ENCODE measurements at places on chromosomes 2 and 18.

GRCh38 chr2:117118994-117119393, 695.5 kb upstream of the DDX18 start:
- no peak for DNase-seq

- DNase-seq, result no peak
These were observed 1.3 kb downstream of the OSBPL6 start for GRCh38 chr2:178195390-178196166.

DNA sequence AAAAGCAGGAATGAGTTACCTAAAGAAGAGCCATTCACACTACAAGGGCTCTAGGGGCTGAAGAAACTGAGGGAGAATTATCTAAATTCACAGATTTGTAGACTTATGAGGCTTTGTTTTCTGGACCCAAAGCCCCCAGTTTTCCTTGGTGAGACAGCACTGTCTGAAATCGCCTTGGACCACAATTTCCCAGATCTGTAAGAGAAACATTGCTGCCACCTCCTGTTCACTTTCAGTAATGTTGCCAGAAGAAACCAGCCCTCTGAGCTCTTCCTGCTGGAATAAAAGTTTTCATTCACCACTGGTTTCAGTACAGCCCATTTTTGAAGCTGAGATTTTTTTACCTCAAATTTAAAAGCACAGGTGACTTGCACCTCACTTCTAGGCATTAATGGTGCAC, 169.2 kb downstream of the CDH20 start:
- DNase-seq, result peak; percentile 86

GRCh38 chr18:47677952-47678351, 252.5 kb downstream of the SMAD2 start:
- DNase-seq, result no peak

DNA sequence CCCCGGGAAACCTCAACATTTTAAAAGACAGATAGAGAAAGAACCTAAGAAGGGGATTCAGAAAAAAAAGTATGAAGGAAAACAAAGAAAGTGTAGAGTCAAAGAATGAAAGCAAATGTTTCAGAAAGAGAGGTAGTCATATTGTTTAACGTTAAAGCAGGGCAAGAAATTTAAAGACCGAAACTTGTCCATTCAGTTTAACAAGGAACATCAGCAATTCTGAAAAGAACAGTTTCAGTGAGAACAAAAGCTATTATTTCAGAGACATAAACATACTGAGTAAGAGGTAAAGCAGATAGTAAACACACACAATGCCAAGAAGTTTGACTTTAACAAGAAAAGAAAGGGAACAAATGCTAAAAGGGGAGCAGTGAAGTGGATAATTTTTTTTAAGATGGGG, 41.1 kb downstream of the MBD2 start:
- no peak for DNase-seq

DNA sequence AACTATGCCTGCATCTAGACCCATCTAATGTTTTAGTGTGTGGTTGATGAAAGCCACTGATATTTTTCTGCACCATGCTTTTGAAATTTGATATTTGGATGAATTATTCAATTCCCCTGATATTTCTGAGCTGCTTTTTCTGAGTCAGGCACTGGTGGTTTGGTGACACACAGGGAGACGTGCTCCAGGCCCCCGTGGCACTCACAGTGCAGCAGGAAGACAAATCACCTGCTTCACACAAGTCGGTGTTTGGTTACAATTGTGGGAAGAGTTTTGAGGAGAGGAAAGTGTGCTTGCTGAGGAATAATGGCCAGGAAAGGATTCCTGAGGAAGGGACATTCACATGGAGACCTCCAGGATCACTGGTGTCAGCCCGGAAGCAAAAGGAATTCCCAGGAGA, 179.7 kb downstream of the ACKR3 start:
- peak; percentile 48 for DNase-seq

- peak; percentile 7 for DNase-seq
These were observed 31.9 kb downstream of the C1QL2 start for GRCh38 chr2:119126650-119127049.

- no peak for DNase-seq
These were observed 363.0 kb downstream of the FSIP2 start for GRCh38 chr2:186101616-186102015.

DNA sequence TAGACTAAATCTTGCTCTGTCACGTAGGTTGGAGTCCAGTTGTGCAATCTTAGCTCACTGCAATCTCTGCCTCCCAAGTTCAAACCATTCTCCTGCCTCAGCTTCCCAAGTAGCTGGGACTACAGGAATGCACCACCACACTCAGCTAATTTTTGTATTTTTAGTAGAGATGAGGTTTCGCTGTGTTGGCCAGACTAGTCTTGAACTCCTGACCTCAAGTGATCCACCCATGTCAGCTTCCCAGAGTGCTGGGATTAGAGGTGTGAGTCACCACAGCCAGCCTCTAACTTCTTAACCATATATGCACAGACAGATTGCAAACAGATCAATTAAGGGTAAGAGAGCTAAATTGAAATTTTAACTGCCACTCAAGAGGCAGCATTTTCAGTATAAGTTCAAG, 22.1 kb upstream of the CNGA3 start:
- peak; percentile 41 for DNase-seq

DNA sequence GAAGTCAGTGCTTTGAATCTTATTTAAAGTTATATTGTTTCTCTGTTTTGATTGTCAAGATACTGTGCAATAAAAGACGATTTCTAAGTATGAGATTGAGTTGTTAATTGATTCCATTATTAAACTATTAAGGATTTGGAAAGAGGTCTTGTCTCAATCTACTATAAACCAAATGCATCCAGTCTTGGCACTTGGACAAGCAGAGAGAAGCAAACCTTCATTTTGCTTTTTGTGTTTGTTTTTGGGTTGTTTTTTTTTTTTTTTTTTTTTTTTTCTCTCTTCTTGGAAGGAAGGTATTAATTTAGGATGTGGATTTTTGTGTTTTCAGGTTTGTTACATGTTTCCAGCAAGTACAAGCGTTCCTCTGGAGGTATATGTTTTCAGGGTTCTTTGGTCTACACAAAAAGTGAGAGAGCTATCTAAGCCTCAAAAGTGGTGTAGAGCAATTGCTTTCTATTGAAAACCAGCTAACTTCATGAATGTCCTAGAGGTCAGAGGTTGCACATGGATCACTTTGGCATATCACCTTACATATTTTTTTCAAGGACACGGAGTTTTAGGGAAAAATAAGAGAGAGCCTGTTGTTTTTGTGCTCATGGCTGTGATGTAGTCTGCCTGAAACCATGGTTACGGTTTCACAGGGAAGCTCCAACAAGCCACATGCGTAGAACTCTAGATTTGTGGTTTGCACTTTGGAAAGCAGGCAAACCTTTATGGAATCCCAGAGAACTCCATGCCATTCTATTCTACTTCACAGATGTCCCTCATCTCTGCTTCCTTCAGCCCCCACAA, 1.8 kb downstream of the PRKCE start:
- peak; percentile 21 for DNase-seq

GRCh38 chr2:183149489-183149888, 25.2 kb downstream of the NUP35 start:
- DNase-seq, result peak; percentile 89

DNA sequence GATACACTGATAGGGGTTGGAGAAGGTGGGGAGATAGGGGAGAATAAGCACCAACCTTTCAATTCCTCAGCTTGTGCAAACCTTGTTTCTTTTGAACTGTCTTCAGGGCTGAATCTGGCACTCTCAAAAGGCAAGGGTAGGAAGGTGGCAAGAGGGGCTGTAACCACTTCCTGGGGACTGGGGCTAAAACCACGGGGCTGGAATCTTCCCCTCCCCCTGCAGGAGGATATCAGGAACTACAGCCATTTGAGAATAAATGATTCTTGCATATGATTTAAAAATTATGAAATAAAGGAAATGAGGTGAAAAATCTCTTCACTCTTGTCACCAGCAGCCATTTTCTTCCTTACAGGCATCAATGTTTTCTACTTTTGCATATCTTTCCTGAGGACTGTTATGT, 50.8 kb downstream of the ATOH8 start:
- DNase-seq, result no peak

GRCh38 chr18:1663879-1664705, 759.4 kb downstream of the ADCYAP1 start:
- peak; percentile 10 for DNase-seq

DNA sequence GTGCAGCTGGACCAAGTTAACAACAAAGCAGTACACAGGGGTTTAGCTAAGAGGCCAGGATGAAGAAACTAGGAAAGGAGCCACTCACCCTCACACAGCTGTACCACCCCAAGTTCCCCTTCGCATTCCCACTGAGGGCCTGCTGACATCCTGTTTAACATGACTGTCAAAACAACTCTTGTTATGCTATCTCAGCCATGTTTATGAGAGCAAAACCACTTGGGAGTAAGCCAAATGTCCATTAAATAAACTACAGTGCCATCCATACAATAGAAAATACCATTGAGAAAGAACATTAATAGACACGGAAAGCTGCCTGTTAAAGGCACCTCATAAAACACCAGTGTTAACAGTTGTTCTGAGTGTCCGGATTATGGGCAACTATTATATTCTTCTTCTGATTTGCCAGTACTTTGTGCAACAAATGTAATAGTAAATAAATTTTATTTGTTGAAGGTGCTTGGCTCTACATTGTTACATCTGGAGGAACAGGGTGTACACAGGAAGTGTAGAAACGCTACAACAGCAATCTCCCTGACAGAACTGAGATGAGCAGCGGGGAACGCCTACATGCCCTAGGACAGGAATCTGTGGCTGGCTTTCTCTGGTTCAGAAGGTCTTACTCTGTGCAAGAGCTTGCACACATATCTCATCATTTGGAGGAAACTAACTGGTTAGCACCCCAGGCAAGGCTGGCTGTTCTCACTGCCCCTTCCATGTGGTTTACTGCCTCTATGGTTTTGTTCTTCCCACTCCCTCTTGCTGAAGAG, 85.6 kb downstream of the EHD3 start:
- DNase-seq, result peak; percentile 96

DNA sequence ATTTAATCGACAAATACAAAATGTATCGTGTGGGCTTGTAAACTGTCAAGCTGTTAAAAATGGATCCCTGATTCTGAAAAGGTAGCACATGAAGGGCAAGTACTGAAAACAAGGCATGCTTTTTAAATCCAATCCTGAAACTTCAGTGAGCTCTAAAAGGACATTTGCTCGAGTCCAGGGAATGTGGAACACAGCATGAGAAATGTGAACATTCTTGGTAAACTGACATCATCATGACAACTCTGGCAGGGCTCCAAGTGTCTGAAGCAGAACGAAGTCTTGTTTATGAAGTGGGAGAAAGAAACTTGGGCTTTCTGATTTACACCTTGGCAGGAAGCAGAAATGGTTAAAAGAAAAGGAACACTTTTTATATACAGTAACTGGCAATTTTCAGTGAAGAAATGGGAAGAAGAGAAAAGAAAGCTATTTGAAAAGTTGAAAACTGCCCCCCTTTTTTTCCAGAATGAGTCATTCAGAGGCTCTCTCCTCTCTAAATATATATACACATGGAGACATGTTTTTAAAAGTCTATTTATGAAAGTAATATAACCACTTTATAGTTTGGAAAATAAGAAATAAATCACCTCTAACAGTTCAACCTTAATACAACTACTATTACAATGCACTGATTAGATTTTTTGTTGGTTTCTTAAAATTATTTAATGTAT, 120.8 kb downstream of the GAREM1 start:
- DNase-seq, result peak; percentile 99

- no peak for DNase-seq
These were observed 84.9 kb downstream of the MAP4K4 start for GRCh38 chr2:101782427-101782792.

All from choroid plexus epithelial cell (primary cell).